Stomach (tissue), 19 donors: ENCODE measurements at places on chromosomes 13 and 19. TPM values are rescaled to one million over a fixed set of nuclear protein-coding genes. Genes with fewer than 3 reads are reported as not detected.
A peak's percentile ranks its signal among the peaks of the same experiment; 100 is the strongest.

Gene DAND5
- polyA plus RNA-seq, result 0.13 TPM

GRCh38 chr19:35005256-35005977, 5.3 kb downstream of the GRAMD1A start:
- DNase-seq, result no peak

Gene ZNF99
- not detected for polyA plus RNA-seq

DNA sequence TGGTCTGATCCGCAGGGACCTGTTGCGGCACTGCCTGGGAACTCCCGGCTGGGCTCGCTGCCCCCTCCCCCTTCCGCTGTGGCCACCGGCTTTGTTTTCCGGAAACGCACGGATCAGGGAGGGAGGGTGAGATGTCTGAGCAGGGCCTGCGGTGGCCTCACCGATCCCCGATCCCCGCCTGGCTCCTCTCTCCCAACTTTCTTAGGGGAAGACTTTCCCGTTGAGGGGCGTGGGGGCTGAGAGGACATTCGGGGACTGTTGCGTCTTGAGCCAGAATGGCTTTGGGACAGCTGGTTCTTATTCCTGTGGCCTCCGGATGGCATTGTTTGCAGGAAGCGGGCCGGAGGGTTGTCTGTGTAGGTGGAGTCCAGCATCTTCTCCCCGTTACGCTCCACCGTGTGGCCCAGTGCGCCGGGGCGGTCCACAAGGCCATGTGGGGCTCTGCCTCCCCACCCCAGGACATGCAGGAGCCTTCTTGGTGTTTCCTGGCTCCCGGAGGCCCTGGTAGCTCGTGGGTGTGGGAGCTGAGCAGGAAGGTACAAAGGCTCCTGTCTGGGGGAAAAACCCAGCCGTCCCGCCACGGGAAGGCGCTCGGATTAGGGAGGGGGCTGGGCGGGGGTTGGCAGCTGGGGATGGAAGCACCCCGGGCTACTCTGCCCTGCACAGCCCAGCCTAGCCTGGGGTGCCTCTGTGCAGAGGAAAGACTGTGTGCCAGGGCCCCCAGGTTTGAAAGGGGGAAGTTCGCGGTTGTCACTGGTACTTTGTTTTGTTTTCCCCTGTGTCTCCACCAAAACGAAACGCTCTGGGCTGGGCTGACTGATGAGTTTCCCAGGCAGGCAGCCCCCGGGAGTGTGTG, 1.3 kb downstream of the CSNK1G2 start:
- peak; percentile 75 for DNase-seq

- DNase-seq, result no peak
Observed at GRCh38 chr13:43058318-43058674, 34.9 kb downstream of the DNAJC15 start.

DNA sequence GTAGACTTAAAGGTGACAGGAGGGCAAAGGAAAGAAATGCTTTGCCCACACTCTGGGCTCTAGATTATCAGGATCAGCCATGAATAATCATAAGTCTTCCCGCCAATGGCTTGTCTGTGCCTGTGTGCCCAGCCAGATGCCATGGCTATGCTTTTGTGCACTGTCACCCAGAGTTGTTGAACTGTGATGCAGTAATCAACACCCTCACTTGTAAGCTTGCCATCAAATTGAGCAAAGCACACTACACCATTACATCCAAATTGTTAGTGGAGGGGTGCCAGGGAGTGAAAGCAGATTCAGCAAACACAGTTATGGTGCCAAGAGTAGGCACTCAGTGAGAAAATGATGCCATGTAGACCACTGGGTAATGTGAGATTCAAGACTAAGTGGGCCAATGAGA, 845.3 kb upstream of the MIR17HG start:
- no peak for DNase-seq

Gene ZNF491
- 1.1 TPM for polyA plus RNA-seq

GRCh38 chr19:10037809-10038208, 24.5 kb downstream of the RDH8 start:
- DNase-seq, result no peak

DNA sequence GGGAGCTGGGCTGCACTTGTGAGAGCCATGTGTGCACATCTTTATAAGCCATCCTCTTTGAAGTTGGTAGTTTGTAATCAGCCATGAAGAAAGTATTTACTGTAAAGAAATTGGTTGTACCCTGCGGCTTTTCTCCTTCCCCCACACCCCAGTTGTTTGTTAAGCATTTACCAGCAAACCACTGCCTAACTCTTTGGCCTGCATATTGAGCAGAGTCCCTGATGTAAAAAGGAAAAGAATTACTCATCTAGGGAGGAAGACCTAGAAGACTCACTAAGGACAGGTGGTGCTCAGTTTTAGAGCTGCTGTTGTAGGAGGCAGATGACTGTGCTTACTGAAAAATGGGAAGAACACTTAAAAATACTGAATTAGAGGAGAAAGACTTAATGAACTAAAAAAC, 245.3 kb downstream of the PCCA start:
- no peak for DNase-seq

Gene ZFR2
- polyA plus RNA-seq, result not detected

DNA sequence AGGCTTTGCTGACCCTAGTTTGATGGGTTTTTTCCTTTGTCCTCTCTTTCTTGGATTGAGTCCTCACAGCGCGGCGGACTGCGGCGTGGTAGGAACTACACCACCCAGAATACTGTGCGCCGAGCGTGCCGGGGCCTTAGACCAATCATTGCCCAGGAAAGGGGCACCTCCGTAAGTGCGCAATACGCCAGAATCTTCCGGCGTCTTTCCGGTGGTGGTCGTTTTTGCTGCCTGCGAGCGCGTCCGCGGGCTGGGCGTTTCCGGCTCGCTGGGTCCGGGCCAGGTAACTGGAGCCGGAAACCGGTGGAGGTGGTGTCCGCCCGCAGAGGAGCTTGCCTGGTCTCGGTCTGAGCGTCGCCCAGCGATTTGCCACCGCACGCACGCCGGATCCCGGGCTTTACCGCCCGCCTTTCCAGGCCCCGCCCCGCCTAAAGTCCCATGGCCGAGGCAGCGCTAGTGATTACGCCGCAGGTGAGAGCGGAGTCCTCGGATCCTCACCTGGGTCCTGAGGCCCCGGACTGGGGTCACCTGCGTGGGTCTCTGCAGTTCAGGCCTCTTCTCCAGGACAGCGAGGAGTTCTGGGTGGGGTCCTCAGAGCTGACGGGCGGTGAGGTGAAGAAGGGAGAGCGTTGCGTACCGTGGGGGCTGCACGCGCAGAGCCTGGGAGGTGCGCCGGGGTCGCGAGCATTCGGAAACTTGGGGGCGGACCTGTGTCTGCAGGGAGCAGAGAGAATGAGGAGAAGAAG, at the start of gene ZNF549:
Gene ZNF549 (plus strand): TSS at position 221 of the 746 bp plus-strand sequence. CDS start 218 bp downstream, at position 439.
- DNase-seq, result peak; percentile 98

DNA sequence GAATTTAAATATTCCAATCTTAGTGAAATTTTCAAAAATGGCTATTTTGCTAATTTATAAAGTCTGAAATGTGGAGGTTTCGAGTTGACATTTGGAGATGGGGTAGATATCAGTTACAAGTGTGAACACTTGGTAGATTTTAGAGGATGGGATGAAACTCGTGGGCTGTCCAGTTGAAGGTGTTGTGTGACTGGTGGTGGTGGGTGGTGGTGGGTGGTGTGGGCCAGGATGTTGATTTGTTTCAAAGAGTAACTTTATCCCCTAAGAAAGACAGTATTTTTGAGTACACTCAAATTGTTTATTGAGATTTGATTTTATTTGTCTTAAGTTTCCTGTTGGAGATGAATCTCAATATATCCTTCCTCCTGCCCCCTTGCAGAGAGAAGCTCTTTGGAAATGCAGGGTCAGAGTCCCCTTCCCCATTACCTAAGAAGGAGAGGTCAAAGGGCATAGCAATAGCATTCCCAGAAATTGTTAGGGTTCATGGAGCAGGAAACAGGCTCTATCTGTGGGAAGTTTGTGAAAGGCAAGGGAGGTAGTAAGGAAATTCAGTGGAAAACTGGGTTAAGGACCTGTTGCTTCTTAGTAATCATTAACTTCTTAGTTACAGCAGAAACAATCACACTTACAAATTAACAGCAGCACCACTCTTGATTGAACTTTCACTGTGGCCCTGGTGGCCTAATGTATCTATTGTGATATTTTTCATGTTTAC, 133.6 kb upstream of the RNF113B start:
- no peak for DNase-seq

Gene STX10
- polyA plus RNA-seq, result 94.7 TPM

DNA sequence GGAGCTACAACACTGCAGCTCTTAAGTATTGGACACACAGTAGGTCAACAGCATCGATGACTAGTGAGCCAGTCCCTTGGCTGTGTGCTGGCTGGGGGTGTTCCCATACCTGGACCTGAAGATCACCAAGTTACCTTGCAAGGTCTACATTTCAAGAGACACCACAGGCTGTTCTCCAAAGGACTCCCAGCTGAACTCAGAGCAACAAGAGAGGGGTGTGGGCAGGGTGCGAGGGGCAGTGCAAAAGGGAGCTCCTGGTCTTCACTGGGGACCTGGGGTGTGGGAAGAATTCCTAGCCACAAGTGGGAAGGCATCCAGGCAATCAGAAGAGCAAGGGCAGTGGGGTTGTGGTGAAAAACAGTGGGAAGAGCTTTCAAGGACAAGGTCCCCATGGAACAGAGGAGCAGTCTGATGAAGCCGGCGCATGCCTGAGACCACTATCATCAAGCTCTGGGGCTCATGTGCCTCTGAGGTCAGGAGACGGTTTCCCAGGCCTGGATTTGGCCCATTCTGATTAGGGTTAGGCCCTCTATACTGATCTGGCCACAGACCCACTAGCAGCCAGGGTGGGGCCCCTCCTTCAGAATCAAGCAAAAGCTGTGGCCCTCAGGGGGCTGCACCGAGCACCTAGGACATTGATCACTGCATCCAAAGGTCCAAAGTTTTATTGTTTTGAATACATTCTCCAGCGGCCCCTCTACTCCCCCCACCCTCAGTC, 4.7 kb upstream of the GSK3A start:
- DNase-seq, result no peak

GRCh38 chr19:56191115-56191514, 6.5 kb downstream of the ZSCAN5B start:
- DNase-seq, result no peak

DNA sequence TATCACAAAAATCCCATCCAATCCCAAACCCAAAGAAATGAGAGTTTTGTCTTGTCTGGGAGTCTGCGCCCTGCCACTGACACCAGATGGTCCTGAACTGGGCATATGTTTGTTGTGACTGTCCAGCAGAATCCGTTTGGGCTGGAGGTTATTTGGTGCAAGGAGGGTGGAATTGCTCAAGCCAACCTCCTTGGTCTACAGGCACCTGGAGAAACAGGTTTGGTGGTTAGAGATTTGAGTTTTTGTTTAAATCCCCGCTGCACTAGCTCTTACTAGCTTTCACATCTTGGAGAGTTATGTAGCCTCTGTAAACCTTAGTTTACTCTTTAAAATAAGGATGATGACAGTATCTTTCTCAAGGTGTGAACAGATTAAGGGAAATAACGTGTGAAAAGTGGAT, 101.7 kb downstream of the SLC7A1 start:
- DNase-seq, result no peak

- DNase-seq, result no peak
Observed at GRCh38 chr13:79684371-79684770, 203.4 kb downstream of the NDFIP2 start.

- DNase-seq, result no peak
Observed at GRCh38 chr19:43581467-43581866, 5.9 kb downstream of the PINLYP start.

- no peak for DNase-seq
Observed at GRCh38 chr19:17235971-17236777, 9.5 kb downstream of the NR2F6 start.

Gene TRAPPC6A
- polyA plus RNA-seq, result 58.1 TPM

GRCh38 chr13:49694446-49694845, 3.2 kb upstream of the EBPL start:
- DNase-seq, result no peak

DNA sequence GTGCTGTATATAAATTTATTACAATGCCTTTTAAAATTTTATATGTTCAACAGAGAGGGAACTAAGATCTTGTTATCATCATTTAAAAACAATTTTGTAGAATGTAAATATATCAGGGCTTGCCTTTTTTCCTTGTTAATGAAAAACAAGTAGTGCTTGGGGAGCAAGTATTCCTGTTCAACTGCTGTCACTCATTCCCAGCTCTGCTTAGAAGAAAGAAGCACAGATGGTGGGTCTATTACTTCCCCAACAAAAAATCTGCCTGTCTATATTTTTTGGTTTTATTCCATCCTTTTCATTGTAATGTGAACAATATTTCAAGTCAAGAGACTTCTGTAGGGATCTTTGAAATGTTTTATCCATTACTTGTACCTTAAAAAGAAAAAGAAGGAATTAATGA, 503.9 kb downstream of the GPC5 start:
- DNase-seq, result no peak

GRCh38 chr19:55537741-55538111, 793 bp upstream of the SBK2 start:
- no peak for DNase-seq

GRCh38 chr13:51457086-51457815, 4.4 kb upstream of the INTS6 start:
- DNase-seq, result no peak

DNA sequence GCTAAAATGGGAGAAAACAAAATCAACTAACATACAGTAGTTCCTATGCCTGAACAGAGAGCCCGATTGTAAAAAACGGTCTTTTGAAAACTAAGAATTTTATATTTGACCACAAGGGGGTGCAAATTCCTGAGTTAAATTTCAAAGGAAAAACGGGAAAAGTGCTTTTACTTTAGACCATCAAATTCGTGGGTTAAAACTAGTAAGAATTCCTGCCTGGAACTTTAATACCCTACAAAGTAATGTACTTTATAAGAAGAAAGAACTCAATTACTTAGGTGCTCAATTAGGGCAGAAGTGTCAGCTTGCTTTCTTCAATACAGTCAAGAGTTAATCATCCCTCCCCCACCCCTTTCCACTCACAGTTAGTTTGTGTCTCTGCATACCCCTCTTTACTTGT, 69.8 kb downstream of the KCNRG start:
- peak; percentile 72 for DNase-seq

DNA sequence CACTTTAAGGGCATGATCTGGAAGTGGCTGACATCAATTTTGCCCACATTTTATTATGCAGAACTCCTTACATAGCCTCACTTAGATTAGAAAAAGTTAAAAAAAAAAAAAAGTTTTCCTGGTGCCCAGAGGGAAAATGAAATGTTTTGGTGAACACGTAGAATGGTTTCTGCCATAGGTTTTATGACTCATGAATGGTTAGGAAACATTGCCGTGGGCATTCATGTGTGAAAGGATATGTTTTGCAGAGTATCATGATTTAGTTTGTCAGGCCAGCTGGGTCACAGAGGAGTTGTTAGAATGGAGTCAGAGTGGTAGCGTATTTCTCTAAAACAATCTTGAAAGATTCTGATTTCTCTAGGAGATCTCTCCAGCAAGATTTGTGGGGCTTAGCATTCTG, 133.8 kb downstream of the MRPL57 start:
- no peak for DNase-seq

- DNase-seq, result peak; percentile 27
Observed at GRCh38 chr19:10010247-10010691, at the start of gene COL5A3. Gene COL5A3, minus strand, starts transcription at chr19:10010504. Its CDS starts 119 bp downstream, at chr19:10010385.

Gene ADGRL1
- polyA plus RNA-seq, result 6.0 TPM

GRCh38 chr19:1122972-1123363, 19.2 kb downstream of the GPX4 start:
- peak; percentile 80 for DNase-seq

DNA sequence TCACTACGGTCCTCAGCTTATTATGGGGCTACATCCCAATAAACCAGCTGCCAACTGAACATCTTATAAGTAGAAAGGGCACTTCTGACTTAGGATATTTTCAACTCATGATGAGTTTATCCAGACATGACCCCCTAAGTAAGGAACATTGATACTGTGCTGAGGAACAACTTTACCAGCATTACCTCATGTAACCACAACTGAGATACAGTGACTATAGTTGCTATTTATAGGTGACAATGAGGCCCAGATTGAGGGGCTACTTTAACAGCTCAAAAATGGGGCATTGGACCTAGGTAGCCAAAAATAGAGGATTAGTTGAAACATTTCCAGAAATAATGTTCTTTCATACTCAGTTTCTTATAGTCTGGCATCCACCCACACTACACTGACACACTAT, 26.8 kb downstream of the SKA3 start:
- DNase-seq, result no peak
